ENCODE measurements at places on chromosomes 4 and X.

- DNase-seq = no peak
Measured at GRCh38 chr4:21385706-21386105, 562.9 kb downstream of the KCNIP4 start.

- peak; percentile 79 for DNase-seq
Measured at GRCh38 chrX:41692162-41692749, 3.5 kb downstream of the GPR34 start.

GRCh38 chr4:67087897-67088296 is 457.4 kb downstream of the CENPC start:
- DNase-seq = peak; percentile 5

- DNase-seq = no peak
Measured at GRCh38 chrX:55522596-55523276, 33.1 kb upstream of the USP51 start.

DNA sequence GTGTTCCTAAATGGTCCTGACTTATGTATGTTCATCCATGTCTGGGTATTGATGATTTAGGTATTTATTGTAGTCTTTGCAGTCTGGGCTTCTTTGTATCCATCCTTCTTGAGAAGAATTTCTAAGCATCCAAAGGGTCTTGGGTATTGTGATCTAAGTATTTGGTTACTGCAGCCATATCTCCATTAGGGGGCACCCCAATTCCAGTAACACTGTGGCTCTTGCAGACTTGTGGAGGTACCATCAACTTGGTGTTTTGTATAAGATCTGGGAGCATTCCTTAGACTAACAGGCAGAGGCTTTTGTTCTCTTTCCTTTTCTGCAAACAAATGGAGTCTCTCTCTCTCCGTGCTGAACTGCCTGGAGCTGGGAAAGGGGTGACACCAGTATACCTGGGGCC is 113.7 kb upstream of the NEXMIF start:
- DNase-seq = peak; percentile 9

GRCh38 chr4:31575504-31575903 is 855.3 kb downstream of the PCDH7 start:
- DNase-seq = no peak

GRCh38 chr4:78441756-78442155 is 109.8 kb upstream of the ANXA3 start:
- no peak for DNase-seq

DNA sequence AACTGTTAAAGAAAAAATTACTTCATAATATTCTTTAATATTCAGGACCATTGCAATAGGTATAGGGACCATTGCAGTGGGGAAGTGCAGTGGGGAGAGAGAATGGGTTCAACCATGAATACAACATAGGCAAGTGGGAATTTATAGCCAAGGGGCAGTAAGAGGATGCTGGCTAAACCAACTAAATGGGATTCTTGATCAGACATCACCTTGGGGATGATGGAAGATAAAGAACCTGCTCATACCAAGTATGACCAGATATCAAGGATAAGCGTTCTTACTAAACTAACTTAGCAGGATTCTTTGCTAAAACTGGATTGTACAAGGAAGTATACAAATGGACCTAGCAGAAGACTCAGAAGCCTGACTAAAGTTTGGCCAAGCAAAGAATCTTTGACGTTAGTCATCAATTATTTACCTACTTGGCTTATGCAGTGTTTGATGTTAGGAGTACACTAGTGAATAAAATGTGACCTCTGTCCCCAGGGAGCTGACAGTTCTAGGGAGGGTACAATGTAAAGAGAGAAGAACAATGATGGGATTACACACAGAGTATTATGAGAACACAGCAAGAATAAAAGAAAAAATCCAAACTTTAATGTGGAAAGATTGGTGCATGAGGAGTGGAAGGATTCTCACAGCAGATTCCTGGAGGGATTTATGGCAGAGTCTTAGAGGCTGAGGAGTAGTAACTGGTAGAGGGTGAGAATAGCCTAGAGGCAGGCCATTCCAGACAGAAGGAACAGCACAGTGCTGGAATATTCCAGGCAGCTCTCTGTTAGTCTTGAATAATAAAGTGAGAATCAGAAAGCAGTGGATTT is 54.7 kb upstream of the MYOZ2 start:
- DNase-seq = no peak

DNA sequence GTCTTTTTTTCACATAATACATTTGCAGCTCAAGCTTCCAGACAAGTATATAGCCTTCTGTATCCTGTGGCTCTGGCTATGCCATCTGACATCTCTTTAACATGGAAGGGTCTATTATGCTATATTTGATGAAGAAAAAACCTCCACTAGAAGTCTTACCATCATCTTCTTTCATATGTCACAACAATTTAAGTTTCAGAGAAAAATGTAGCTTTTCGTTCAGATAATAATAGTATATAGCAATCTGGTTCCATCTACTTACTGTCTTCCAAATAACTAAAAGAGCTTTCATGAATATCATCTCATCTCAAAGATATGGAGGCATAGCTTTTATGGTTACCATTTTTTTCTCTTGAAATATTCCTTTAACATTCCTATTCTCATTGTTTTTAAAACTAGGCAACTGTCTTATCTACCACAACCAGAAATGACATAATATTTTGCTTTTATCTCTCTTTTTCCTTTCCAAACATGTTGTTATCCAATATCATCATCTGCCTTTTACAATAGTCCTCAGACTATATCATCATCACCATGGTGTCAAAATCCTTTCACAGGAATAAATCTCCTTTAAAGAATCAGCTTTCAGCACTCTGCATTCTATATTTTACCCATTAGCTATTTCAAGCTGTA is 1005.1 kb downstream of the PDHA2 start:
- no peak for DNase-seq

DNA sequence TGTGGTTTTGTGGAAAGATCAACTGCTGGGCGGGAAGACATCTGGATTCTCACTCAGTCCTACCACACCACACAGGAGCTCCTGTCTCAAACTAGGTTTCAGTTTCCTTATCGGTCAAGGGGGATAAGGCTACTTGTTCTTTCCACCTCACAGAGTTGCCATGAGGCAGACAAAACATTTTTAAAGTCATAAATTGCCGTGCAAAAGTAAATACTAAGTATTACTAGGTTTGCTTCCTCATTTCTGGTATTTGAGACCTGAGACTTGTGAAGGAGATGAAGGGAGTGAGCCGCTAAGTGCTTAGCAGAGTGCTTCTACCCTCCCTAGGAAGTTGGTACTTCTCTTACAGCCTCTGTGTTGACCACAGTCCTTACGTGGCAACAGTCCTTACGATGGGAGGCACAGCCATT is 1.5 kb downstream of the LAP3 start:
- no peak for DNase-seq

DNA sequence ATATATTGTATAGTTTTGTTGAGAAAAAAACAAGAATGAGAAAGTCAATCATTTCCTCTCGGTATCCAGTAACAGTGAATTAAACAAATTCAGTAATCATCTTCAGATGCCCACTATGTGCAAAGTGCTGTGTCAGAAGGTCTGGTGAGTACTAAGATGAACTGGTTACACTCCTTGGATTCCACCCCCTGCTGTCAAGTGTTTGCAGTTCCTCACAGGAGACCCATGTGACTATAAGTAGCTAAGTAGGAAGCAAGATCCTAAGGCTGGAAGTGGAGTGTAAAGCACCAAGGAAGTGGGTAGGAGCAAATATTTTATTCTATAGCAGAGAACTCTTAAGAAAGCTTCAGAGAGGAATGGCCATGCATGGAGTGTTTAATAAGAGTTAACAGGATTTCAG is 73.6 kb downstream of the SNX25 start:
- no peak for DNase-seq

DNA sequence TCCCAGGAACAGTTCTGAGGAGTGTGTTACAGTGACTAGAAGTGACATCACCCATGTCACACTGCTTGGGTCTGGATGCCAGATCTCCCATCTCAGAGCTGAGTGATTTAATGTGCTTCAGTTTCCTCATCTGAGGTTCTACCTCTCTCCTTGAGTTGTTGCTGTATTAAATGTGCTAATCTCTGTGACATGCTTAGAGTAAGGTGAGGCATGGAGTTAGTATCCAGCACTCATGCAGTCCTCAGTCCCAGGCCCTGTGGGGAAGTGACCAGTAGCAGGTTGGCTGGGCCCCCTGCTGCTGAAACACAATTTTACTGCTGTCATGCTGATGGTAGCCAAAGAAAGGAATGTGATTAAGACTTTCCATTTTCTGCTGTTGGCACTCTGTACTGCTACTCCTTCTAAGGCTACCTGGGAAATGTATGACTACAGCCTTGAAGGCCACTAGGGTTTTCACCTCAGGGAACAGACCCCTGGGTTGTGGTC is 639.6 kb downstream of the MID1IP1 start:
- DNase-seq = no peak

GRCh38 chr4:184434501-184435066 is 39.8 kb downstream of the IRF2 start:
- DNase-seq = no peak

GRCh38 chr4:15054541-15054940 is 52.3 kb downstream of the CPEB2 start:
- DNase-seq = no peak

DNA sequence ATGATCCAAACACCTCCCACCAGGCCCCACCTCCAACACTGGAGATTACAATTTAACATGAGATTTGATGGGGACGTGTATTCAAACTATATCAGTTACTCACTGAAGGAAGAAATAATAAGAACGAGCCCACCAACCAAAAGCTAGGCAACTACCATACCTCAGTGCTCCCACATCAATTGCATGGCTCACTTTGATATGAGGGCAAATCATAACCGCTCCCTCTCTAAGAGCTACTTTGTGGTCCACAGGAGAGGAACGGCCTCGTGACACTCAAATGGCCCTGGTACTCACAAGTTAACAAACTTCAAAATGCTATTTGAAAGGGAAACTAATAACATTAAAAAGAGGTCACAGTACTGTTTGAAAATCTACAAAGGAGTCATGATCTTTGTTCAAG is 170.7 kb upstream of the SLC7A11 start:
- no peak for DNase-seq

- no peak for DNase-seq
Measured at GRCh38 chrX:68193234-68193633, 240.1 kb downstream of the OPHN1 start.

DNA sequence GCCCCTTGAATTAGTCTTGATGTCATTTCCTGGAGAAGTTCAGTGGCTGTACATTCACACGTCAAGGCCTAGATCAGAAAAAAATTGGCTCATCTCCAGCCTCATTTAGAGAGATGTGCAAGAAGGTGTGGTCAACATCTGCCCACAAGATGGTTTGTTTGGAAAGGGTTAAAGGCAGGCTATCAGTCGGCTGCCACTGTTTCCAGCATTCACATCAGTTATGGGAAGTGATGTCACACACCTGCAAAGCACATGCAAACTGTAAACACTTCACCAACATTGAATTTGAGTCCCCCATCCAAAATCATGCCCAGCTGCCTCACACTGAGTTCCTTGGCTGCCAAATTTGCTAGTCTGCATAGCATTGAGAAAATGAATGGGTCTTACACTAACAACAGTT is 498.3 kb upstream of the INTU start:
- DNase-seq = peak; percentile 38

DNA sequence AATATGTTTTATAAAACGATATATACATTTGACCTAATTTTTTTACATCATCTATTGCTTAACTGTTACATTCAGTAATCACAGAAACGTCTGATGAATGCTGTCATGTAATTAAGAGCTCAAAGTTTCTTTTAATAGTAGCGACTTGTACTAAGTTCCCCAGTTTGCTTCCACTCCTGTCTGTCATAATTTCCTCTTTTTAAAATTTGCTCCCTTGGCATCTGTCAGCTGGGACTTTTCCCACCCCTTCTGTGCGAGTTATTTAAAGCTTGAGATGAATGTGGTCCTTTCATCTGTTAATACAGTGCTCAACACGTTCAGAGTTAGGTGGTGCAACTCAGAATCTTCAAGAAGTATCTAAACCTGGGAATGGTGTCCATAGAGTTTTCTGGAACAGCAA is 1.2 kb downstream of the RAP1GDS1 start:
- DNase-seq = peak; percentile 13

GRCh38 chr4:159232465-159233106 is 129.7 kb downstream of the RAPGEF2 start:
- DNase-seq = no peak

- no peak for DNase-seq
Measured at GRCh38 chr4:78687818-78688217, 88.3 kb upstream of the BMP2K start.

- no peak for DNase-seq
Measured at GRCh38 chr4:26015906-26016305, 101.9 kb downstream of the SMIM20 start.

GRCh38 chr4:99436976-99437722 is 2.0 kb upstream of the ADH7 start:
- DNase-seq = peak; percentile 24

Measured in AG10803 (cell line).